Daoy (cell line): ENCODE measurements at places on chromosomes 5 and 9.
A peak's percentile ranks its signal among the peaks of the same experiment; 100 is the strongest.

DNA sequence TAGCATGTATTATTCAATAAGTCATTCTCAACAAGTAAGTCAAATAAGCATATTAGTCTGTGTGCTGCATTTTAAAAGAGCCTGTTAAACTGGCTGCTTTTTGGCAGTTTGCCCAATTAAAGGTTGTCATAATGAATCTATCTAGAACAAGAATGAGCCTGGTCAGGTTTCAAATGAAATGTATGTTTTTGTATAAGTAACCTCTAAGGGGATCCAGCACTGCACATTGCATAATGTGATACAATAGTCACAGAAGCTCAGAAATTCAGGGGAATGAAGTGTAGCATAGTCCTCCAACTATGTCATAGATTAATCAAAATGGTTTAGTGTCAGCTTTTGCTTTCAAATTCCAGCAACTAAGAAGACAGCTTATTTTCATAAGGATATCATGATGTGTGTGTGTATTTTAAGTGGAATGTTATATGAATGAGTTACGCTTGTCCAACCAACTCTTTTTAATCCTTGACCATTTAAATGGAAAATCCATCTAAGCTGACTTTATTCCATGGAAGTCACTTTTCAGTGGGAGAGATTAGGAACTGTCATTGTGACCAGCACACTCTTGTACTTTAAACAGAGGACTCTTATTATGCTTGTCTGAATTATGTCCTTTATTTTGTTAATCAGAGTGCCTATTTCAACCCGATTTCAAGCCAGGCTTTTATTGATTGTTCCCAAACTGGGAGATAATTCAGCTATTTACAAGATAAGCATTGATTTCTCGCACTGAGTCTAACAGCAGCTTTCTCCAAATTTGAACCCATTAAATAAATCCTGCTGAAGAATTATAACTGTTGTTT is 283.9 kb upstream of the ADAMTSL1 start:
- DNase-seq, result no peak

DNA sequence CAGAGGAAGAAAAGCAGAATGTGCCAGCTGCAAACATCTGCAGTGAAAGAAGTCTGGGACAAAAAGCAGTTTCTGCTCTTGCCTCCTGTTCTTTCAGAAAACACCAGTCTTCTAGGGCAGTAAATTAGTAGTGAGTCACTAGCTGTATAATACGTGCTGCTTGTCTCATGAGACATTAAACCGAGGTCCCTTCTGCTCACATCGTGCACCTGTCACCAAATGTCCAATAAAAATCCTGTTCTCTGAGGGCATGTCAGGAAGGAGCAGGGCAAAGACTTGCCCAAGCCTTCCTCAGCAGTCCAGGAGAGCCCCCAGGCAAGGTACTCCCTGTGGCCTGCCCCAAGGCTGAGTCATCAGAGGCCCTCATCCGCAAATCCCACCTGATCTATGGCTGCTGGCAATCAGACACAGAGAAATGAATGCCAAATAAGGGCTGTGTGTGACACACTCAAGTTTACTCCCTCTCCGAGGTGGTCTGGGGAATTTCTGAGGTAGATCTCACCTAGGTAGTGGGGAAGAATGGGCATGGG is 255.3 kb upstream of the SMARCA2 start:
- peak; percentile 54 for DNase-seq

DNA sequence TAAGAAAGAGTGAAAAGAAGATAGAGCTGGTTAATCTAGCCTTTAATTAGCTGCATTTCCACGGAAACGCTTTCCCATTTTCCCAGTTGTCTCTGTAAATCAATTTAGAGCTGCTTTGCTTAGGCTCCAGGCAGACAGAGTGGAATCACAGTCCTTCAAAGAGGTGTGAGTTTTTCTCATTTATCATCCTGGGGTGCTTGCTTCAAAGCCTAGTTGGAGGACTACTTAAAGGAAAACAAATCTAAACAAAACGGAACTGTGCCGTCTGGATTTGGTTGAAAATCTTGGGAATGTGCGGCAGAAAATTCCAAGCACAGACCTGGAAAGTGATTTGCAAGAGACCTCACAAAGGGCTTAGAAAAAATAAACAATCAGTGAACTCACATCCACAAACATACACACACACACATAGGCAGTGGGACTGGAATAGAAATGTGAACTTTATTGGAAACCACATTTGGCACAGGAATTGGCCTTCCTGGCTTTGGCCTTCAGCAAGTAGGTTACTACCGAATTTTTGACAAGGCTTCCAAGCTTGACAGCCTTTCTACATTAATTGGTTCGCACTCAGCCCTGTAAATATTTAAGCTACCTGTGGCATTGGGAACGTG is 235.2 kb upstream of the SLC24A2 start:
- no peak for DNase-seq

DNA sequence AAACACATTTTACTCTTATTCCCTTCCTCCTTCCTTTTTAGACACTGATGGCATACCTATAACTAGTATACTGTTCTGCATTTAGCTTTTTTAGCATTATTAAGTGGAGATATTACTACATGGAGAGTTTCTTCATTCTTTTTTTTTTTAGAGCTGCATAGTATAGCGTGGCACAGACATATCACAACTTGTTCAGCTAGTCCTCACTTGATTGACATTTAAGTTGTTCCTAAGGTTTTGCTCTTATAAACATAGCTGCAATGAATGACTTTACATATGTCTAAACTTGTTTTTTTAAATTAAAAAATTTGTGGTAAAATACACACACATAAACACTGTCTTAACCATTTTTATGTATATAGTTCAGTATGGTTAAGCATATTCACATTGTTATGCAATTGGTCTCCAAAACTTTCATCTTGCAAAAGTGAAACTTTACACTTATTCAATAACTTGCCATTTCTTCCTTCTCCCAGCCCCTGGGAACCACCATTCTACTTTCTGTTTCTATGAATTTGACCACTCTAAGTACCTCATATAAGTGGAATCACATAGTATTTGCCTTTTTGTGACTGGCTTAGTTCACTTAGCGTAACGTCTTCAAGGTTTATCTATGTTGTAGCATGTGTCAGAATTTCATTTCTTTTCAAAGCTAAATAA is 48.7 kb downstream of the ANKDD1B start:
- DNase-seq, result no peak

DNA sequence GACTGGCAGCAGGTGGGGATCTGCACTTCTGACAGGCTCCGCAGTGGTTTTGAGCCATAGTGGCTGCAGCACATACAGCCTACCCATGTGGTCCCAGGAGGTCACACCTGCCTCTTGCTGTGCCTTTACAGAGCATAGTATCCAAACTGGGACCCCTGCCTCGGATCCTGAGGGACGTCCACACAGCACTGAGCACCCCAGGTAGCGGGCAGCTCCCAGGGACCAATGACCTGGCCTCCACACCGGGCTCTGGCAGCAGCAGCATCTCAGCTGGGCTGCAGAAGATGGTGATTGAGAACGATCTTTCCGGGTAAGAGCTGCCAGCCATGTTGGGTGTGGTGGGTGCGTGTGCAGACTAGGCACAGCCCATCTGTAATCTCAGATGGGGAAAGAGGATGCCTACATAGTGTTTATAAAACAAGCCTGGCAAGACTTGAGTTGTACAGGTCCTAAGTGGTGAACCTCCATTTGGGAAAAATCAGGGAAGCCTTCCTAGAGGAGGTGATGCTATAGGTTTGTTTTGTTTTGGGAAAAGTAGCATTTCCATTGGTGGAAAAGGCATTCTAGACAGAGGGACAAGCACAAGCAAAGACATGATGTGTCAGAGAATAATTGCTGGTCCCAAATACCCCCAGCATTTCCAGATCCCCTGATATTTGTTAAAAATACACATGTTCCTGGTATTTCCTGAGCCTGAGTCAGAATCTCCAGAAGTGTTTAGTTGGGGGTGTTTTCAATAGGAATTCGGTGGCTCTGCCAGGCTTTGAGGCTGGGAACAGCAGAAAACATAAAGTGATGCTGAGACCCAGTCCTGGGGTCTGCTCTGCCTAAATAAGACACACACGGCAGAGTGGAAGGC is 119.2 kb downstream of the DAB2IP start:
- peak; percentile 37 for DNase-seq

DNA sequence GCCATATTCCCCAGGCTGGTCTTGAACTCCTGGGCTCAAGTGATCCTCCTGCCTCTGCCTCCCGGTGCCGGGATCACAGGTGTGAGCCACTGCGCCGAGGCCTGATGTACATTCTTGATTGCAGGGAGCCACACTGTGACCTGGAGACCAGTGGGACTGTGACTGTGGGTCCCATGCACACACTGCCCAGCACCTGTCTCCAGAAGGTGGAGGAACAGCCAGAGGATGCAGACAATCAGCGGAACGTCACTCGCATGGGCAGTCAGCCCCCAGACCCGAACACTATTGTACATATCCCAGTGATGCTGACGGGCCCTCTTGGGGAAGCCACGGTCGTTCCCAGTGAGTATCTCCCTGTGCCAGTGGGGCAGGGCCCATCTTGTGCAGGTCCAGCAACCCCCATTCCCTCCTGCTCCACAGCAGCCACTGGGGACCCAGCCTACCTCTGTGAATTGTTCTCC is 147.3 kb downstream of the CACNA1B start:
- no peak for DNase-seq

- no peak for DNase-seq
Measured at GRCh38 chr5:40033411-40033810, 608.6 kb upstream of the DAB2 start.

- DNase-seq, result no peak
Measured at GRCh38 chr9:13083366-13083765, 196.1 kb downstream of the MPDZ start.

DNA sequence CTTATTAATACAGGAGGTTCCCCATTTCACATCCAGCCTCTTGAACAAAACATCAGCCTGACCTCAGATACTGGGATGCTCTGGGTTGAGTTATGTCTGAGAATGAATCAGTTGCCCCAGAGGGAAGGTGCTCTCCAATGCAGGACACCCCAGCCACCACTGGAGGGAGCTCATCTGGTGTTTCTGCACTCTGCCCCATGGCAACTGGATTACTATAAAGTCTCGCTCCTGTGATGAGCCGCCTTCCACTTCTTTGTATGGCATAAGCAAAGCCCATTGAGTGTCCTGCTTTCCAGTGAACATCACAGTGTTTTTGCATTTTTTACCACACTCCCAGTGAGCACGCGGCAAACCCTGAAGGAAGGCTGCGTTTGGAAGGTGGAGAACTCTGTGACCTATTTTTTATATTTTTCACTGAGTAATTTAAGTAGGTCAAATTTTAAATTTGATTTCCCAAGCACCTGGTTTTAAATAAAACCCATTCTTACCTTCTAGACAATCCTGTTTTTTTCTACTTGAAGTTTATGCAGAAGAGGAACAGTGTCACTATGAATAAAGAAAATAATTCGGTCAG is 176.9 kb upstream of the WWC1 start:
- peak; percentile 69 for DNase-seq

DNA sequence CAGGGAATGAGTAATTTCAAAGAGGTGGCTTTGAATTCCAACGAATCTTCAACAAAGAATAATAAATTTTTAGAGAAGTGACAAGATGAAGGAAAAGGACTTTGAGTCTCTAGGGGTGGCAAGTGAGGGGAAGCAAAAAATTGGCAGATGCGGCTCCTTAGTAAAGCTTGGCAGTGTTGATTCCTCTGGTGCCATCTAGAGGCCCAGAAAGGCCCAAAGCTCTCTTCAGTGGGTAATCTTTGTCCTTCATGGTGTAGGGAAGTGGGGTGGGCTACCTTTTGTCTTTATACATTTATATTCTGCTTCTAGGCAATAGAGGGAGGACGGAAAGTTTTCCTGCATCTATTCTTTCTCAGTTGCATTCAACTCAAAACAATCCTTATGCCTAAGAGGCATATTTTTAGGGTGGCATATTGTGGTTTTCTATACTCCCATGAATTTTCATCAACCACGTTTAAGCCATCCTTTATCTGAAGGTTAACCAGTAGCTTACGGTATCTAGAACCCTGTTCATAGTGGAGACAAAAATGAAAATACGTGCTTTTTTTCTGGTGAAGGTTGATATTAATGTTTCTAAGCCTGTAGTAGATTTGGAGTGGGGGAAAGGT is 17.5 kb upstream of the ROPN1L start:
- DNase-seq, result peak; percentile 23

- DNase-seq, result no peak
Measured at GRCh38 chr5:90533794-90534193, 4.4 kb upstream of the LYSMD3 start.

- DNase-seq, result no peak
Measured at GRCh38 chr5:45279109-45279508, 417.1 kb downstream of the HCN1 start.

DNA sequence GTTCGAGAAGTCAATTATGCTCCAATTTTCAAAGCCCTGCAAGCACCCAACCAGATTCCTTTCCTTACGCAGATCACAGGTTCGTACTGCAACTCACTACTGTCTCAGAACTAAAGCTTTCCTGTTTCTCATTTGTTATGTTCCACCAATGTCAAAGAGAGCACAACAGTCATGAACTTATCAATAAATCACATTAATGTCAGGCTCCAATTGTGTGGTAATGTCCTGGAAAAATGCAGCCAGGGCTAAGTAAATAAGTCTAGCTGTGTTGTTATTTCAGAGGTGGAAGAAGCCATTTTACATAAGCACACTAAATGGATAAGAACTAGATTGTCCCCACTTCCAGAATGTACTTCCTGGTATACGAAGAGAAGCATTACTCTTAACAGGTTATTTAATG is 488.6 kb upstream of the PTGER4 start:
- DNase-seq, result no peak
